ENCODE measurements at places on chromosomes 6 and 20.

DNA sequence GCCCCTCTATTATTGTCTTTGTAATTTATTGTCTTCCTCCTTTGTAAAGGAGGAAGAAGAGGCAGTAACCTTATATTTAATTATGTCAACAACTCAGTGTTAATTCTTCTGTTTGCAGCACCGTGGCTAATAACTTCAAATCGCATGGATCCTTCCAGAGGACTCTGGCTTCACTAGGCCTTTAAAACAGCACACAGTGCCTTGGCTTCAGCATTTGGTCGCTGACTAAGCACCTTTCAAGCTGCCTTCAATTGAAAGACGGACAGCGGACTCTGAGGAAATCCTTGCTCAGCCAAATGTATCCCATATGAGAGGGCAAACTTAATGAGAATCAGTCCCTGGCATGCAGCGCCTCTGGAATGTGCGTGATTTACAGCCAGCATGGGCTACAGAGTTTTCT is 64.2 kb downstream of the SGK1 start:
- DNase-seq, result no peak

DNA sequence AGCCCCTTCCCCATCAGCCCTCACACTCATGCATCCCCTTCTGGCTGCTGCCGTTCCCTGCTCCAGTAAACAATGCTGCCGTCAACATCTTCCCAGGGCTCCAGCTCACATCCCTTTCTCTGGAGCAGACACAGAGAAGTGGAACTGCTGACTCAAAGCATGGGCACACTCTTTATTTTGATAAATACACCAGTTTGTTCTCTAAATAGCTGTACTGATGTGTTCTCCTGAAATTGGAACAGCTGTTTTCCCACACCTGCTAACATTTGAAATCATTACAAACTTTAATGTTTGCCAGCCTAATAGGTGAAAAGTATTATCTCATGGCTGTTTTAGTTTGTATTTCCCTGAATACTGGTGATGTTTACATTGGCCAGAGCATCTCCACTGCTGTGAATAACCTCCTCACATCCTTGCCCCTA is 102.1 kb upstream of the NXT1 start:
- no peak for DNase-seq

- DNase-seq, result no peak
These were observed 63.1 kb downstream of the MYH7B start for GRCh38 chr20:35018590-35019371.

- DNase-seq, result no peak
These were observed 58.6 kb downstream of the AIG1 start for GRCh38 chr6:143119260-143119659.

- no peak for DNase-seq
These were observed 11.8 kb upstream of the TCF21 start for GRCh38 chr6:133877116-133877515.

- DNase-seq, result no peak
These were observed 247.0 kb upstream of the KCNQ5 start for GRCh38 chr6:72374857-72375256.

DNA sequence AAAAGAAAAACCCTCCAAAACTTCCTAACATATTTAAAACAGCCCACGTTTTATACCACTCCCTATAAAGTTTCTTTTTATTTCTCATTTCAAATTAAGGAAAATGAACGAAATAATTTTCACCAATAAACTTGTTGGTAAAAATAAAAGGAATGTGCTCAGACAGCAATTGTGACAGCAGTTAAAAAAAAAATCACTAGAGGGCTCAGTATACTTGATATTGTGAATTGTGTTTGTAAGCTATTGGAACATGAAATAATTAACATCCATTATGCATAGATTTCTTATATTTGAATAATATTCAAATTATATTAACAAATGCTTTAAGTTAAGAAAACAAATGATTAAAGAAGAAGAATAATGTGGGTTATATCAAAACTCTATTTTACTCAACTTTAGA is 105.5 kb downstream of the ASCC3 start:
- no peak for DNase-seq

DNA sequence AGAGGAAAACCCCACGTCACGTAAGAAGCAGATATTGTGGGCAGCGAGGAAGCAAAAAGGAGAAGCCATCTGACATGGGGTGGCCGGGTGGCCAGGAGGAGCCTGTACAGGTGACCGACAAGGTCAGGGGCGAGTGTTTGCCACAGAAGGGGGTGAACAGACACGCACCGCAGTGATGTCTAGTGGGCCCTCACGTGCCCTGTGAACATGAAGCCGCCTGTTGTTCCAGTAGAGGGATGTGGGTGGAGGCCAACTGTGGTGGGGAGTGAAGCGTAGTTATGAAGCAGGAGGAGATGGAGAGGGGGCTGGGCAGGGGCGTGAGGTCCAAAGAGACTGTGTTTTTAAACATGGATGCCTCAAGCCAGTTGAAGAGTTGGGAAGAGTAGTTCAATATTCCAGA is 20.5 kb downstream of the MYT1 start:
- no peak for DNase-seq

- no peak for DNase-seq
These were observed 577.4 kb downstream of the HTR1B start for GRCh38 chr6:76885861-76886301.

DNA sequence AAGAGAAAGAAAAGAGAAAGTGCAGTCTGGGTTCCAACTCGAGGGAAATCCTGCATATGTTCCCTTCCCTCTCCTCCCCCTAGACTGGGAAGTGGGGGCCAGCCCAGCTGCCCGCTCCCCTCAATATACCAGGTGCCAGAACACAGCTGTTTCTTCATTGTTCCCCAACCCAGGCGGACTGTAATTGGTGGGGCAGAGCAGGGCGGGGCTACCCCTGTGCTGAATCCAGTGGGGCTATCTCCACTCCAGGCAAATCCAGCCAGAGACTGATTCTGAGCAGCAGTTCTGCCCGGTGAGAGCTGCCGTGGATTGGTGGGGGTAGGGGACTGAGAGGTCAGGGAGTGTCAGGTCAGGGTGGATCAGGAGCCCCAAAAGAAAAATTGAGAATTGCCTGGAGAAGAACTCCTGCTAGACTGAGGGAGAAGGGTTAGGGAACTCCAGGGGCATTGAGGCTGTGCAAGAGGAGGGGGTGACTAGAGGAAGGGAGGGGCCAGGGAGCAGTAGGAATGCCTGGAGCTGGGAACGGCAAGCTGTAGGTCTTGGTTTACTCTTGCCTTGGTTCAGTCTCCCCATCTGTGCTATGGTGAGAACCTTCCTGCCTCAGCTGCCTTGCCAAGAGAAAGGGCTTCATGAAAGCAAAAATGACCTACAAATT is at the start of gene MYMX:
Gene MYMX, plus strand, starts transcription at position 250 of the 655 bp plus-strand sequence. CDS start 546 bp downstream, outside the sequence.
- DNase-seq, result no peak

- no peak for DNase-seq
These were observed 118.6 kb downstream of the MAP3K4 start for GRCh38 chr6:161110028-161110779.

DNA sequence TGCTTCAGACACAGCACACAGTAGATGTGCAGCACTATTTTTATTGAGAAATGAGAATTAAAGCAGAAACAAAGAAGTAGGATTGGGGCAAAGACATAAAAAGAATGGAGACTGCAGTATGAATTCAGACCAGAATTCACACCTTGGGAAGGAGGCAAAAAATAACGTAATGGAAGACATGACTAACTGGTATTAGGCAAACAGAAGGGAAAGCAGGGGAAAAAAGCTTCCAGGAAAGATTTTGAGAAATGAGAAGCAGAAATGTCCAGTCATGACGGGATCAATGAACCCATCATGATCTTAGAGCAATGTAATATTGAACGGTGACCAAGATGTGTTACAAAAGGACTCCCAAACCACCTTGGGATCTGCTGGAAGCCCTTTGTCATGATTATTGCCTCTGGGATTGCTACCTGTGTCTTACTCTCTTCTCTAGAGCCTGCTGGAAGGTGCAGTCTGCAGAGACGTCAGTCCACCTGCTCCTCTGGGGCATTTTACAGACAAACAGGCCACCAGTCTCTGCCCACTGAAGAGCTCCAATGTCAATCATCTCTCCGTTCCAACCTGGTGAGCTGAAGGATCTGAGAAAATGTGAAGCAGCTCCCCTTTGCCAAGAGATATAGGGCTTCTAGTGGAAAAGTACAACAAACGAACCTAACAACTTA is 8.7 kb downstream of the NUDT3 start:
- DNase-seq, result no peak

- DNase-seq, result no peak
These were observed 55.2 kb downstream of the SCAND1 start for GRCh38 chr20:35899064-35899463.

DNA sequence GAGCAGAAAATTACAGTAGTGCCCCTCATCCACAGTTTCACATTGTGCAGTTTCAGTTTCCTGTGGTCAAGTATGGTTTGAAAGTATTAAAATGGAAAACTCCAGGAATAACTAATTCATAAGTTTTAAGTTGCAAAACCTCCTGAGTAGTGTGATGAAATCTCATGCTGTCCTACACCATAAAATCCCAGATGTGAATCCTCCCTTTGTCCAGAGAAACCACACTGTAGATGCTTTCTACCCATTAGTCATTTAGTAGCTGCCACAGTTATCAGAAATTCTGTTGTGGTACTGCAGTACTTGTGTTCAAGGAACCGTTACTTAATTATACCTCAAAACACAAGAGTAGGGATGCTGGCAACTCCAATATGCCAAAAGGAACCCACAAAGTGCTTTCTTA is 74.7 kb downstream of the PTCHD4 start:
- no peak for DNase-seq

GRCh38 chr20:49964964-49965780 is 17.6 kb upstream of the SNAI1 start:
- DNase-seq, result no peak

- no peak for DNase-seq
These were observed 37.7 kb upstream of the HLA-C start for GRCh38 chr6:31309641-31310040.

- DNase-seq, result no peak
These were observed 158.7 kb downstream of the UBE3D start for GRCh38 chr6:82906951-82907350.

- DNase-seq, result no peak
These were observed 29.8 kb downstream of the RHAG start for GRCh38 chr6:49606721-49607390.

DNA sequence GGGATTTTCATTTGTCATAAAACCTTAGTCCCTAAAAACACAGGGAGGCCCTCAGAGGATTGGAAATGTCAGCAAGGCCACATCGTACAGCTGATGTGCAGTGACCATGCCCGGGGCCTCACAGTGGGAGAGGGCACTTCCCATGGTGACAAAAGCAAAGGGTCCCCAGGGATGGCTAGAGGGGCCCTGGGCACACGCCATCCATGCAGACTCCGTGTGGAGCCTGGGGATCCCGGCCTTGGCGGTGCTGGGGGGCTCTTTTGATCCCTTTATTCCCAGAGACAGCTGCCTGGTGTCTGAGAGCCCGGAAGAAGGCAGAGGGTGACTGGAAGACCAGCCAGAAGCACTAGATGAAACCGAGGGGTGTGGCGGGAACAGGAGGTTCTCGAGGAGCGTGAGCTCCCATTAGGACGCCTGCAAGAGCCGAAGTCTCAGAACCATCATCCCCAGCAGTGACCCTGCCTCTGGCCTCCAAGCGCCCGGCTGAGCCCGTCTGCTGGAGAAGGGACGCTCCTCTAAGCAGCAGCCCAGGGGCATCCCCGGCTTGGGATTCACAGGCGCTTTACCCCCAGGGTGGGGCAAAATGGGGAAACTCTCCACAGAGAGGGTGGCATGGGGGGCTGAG is 49.1 kb upstream of the FRMD1 start:
- no peak for DNase-seq

DNA sequence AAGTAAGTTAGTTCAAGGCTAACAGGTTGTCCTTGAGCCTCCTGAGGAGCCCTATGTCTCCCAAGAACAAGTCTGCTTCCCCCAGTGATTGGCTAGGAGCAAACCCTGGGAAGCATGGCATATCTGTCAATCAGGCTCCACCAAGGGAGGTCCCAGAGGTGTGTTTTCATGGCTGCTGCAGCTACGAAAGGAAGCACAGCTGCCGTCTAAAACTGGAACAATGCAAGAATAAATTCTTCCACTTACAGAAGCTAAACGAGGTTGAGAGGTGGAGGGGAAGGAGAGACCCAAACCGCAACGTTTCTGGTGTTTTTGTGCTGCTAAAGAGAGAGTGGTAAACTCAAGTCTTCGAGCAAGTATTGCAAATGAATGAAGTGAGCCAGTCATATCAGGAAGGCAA is 4.9 kb upstream of the PTGIS start:
- DNase-seq, result no peak

DNA sequence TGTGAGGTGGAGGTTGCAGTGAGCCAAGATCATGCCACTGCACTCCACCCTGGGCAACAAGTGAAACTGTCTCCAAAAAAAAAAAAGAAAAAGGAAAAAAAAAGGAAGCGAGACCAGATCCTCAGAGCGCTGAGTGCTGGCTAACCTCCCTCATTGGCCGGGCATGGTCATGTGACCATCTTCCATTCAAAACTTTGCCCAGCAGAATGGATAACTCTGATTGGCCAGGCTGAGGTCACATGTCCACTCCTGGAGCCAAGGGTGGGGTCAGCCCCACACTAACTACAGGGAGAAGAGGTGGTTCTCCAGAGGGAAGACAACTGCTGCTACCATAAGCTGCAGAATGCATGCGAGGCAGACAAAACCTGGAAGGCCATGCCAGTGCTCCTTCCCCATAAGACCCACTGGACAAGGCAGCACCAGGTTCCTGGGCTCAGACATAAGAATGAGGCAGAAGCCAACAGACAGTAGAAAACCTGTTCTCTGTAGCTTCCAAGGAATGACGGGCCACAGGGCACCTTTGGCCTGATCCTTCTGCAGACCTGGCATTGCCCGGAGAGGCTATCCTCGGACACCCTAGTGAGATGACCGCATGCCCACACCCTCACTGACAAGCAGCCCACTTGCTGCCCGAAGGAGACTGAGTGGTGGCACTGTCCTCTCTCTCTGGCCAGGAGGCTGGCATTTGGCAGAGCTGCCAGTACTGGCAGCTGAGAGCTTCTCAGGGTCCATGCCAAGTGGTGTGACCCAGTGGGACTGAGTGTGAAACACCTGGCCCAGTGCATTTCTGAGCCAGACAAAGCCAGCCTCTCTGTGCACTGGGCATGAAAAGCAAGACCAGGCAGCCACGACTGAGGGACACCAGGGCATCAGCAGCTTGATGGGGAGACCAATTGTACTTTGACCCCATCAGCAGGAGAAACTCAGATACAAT is 311.9 kb upstream of the SULF2 start:
- DNase-seq, result no peak

DNA sequence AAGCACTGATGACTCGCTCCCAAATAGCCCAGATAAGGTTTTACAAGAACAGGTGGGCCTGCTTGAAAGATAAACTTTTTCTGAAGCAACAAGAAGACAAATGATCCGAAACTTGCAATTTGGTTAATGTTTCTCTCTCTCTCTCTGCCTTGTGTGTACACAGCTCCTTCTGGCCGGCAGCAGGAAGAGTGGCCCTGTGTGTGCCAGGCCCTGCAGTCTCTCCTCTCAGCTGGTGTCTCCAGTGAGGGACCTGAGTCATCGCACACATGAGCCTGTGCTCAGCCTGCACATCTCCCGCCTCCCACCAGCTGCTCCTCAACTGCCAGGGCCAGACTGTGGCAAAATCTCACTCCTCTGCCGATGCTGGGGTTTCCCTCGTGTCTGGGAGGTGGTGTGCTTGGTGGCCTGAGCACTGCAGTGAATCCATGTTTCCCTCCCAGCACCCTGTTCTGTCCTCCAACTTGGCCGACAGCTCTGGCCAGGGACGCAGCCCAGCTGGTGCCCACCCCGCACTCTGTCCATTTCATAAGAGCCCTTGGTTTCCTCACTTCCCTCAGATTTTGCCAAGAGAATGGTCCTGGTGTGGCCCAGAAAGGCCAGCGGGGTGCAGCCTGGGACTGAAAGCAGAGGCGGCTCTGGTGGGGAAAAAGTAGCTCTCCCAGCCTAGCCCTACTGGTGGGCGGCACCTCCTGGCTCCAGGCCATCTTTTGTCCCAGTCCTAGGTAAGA is 49.4 kb downstream of the ERMARD start:
- DNase-seq, result no peak

All from stimulated activated CD4-positive, alpha-beta T cell treated with anti-CD3 and anti-CD28 coated beads, Interleukin-15, amount 100 ng/mL, for 1 hour (primary cell).